Astrocyte (in vitro differentiated cells and primary cell): ENCODE measurements at places on chromosomes 1 and 21. TPM values are rescaled to one million over a fixed set of nuclear protein-coding genes. Genes with fewer than 3 reads are reported as not detected.

DNA sequence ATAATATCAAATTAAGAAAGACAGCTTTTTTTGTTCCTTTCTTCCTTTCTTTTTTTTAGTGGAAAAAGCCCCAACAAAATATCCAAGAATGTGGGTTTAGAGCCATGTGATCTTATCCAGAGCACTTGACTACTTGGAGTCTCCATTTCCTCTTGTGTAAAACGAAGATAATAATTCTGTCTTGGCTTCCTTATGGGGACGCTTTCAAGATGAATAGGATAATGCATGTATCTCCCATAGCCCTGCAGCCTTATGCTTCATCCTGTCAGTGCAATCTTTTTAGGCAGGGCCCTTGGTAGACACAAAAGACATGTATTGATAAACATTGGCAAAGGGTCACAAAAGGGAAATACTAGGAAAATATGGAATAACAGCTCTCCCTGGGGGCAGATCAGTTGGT lies 34.8 kb downstream of the ZBTB18 start:
- DNase-seq = no peak
- H3K4me1 ChIP-seq = no peaks in the 10 kb centered on the region
- peaks cover 6% of the 10 kb centered on the region for H3K27me3 ChIP-seq
- no peak overlapping the region for H3K4me3 ChIP-seq
- H3K36me3 ChIP-seq = no peaks in the 10 kb centered on the region

DNA sequence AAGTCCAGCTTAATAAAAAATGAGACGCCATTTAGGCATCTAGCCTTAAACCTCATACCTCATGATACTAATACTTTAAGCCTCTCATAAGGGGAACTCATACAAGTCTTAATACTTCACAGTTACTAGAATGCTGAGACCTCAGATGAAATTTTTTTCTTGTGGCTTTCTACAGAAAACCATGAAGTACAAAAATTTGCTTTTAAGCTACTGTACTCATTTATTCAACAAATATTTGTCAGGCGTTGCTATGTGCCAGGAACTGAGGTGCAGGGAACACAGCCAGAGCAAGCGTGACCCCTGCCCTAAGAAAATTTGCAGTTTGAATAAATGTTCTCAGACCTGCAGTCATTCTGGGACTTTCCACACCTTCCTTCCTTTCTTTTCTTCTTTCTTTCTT lies 150.6 kb downstream of the MRPL39 start:
- no peak overlapping the region for H3K4me3 ChIP-seq
- H3K27me3 ChIP-seq = no peaks in the 10 kb centered on the region
- peak overlapping the region; percentile 76 for H3K27ac ChIP-seq
- peaks cover 7% of the 10 kb centered on the region for H3K4me1 ChIP-seq
- DNase-seq = peak; percentile 86
- H3K36me3 ChIP-seq = no peaks in the 10 kb centered on the region

DNA sequence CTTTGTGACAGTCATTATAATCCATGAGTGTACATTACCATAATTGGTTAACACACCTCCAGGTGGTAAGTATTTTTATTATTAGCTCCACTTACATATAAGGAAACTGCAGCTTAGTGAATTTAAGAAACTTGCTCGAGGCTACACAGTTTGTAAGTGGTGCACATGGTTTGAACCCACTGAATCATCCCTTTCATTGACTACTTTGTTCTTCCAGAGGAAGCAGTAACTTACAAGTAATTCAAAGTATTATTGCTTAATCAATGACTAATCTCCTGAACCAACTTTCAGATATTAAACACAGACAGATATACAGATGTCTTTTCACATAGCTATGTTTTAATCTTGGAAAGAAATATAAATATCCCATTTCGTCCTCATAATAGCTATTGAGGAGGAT lies 18.7 kb upstream of the CLDN8 start:
- no peaks in the 10 kb centered on the region for H3K27me3 ChIP-seq
- no peaks in the 10 kb centered on the region for H3K4me1 ChIP-seq
- H3K36me3 ChIP-seq = no peaks in the 10 kb centered on the region
- no peak for DNase-seq
- H3K4me3 ChIP-seq = no peak overlapping the region
- no peak overlapping the region for H3K27ac ChIP-seq

- no peaks in the 10 kb centered on the region for H3K36me3 ChIP-seq
- H3K4me3 ChIP-seq = no peak overlapping the region
- H3K4me1 ChIP-seq = no peaks in the 10 kb centered on the region
- H3K27ac ChIP-seq = no peak overlapping the region
Measured at GRCh38 chr1:201354151-201354900, 23.2 kb downstream of the TNNT2 start.

GRCh38 chr1:202216691-202217090 lies 23.1 kb downstream of the LGR6 start:
- no peaks in the 10 kb centered on the region for H3K36me3 ChIP-seq
- DNase-seq = no peak
- H3K27me3 ChIP-seq = peaks cover 42% of the 10 kb centered on the region
- H3K4me3 ChIP-seq = no peak overlapping the region

GRCh38 chr1:247243524-247244137 lies 12.2 kb upstream of the VN1R5 start:
- no peak overlapping the region for H3K4me3 ChIP-seq
- no peak overlapping the region for H3K27ac ChIP-seq
- H3K27me3 ChIP-seq = no peaks in the 10 kb centered on the region
- no peaks in the 10 kb centered on the region for H3K4me1 ChIP-seq

GRCh38 chr21:39984286-39984991 lies 117.2 kb downstream of the PCP4 start:
- no peak overlapping the region for H3K4me3 ChIP-seq
- no peaks in the 10 kb centered on the region for H3K4me1 ChIP-seq
- no peak for DNase-seq
- H3K36me3 ChIP-seq = no peaks in the 10 kb centered on the region

GRCh38 chr1:38258085-38258627 lies 211.6 kb upstream of the POU3F1 start:
- H3K4me3 ChIP-seq = no peak overlapping the region
- DNase-seq = no peak
- no peaks in the 10 kb centered on the region for H3K4me1 ChIP-seq
- peaks cover 21% of the 10 kb centered on the region for H3K27me3 ChIP-seq
- no peak overlapping the region for H3K27ac ChIP-seq

- no peak overlapping the region for H3K27ac ChIP-seq
- no peak for DNase-seq
- H3K4me1 ChIP-seq = no peaks in the 10 kb centered on the region
- H3K36me3 ChIP-seq = no peaks in the 10 kb centered on the region
- H3K27me3 ChIP-seq = peaks cover 3% of the 10 kb centered on the region
- H3K4me3 ChIP-seq = no peak overlapping the region
Measured at GRCh38 chr1:157404063-157404501, 148.2 kb downstream of the FCRL5 start.

DNA sequence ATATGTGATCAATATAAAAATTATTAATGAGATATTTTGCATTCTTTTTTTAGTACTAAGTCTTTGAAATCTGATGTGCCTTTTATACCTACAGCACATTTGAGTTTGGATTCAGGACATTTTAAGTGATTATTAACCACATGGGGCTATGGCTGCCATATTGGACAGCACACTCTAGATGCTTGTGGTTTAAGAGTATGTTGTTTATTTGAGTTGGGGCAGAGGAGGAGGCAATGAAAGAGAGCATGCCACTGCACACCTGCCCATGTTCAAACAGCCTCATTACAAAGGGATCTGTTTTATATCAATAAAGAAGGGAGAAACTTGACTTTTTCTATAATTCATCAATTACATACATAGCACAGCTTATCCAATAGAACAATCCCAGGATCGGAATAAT lies 99.4 kb upstream of the EDEM3 start:
- H3K36me3 ChIP-seq = no peaks in the 10 kb centered on the region
- no peak for DNase-seq
- no peak overlapping the region for H3K27ac ChIP-seq

- H3K4me1 ChIP-seq = no peaks in the 10 kb centered on the region
- H3K27me3 ChIP-seq = no peaks in the 10 kb centered on the region
- no peak overlapping the region for H3K27ac ChIP-seq
- DNase-seq = no peak
- H3K4me3 ChIP-seq = no peak overlapping the region
- no peaks in the 10 kb centered on the region for H3K36me3 ChIP-seq
Measured at GRCh38 chr1:167893798-167894197, 20.1 kb downstream of the ADCY10 start.

ACKR1 gene
- 0.67 and 1.00 TPM in 2 replicates for total RNA-seq

TOMM40L gene
- total RNA-seq = 12.0 and 12.3 TPM in 2 replicates

SPATA46 gene
- total RNA-seq = not detected in 2 replicates

CNR2 gene
- total RNA-seq = not detected in 2 replicates

TDRD5 gene
- not detected in 2 replicates for total RNA-seq
